SK-N-SH treated with all-trans-retinoic acid at 6 μM for 48 hours (cell line): ENCODE measurements at places on chromosomes 13 and 19.

GRCh38 chr13:65540175-65540574, 1690.0 kb downstream of the PCDH9 start:
- peak; percentile 75 for ATAC-seq

GRCh38 chr19:36093146-36093662, 17.7 kb upstream of the OVOL3 start:
- ATAC-seq, result no peak

DNA sequence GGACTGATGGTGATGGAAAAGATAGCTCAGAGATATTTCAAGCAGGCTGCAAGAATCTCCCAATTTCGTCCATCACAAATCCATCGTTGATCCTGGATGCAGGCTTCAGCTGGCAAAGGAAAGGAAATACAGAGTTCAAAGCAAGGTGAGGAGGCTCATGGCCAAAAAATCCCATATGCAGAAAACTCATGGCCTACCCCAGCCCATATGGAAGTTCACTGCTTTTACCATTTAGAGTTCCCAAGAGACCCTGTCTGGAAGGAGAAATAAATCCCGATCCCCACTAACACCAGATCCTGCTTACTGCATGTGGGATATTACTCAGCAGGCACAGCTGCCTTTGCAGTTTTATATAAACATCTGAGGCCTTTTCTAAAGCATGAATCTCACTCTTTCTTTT, 412.9 kb upstream of the SPRY2 start:
- ATAC-seq, result no peak

GRCh38 chr19:7215176-7215575, 79.0 kb downstream of the INSR start:
- ATAC-seq, result no peak

- no peak for ATAC-seq
These were observed 31.3 kb upstream of the STARD13 start for GRCh38 chr13:33316890-33317289.

DNA sequence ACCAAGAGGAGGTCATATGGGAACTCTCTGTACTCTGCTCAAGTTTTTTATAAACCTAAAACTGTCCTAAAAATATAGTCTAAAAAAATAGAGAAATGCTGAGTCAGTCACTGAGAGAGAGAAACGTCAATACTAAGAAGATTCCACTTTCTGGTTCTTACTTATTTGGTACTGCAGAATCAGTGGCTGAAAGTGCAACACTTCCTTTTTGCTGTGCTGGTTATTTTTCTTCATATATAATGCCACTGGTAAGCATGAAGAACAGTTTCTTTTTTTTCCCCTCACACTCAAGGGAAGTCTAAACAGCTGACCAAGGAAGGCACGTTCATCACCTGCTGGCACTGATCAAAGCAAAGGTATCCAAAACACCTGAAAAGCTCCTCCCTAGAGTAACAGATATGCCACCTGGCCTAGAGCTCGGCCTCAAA, 44.3 kb upstream of the N4BP2L1 start:
- no peak for ATAC-seq

DNA sequence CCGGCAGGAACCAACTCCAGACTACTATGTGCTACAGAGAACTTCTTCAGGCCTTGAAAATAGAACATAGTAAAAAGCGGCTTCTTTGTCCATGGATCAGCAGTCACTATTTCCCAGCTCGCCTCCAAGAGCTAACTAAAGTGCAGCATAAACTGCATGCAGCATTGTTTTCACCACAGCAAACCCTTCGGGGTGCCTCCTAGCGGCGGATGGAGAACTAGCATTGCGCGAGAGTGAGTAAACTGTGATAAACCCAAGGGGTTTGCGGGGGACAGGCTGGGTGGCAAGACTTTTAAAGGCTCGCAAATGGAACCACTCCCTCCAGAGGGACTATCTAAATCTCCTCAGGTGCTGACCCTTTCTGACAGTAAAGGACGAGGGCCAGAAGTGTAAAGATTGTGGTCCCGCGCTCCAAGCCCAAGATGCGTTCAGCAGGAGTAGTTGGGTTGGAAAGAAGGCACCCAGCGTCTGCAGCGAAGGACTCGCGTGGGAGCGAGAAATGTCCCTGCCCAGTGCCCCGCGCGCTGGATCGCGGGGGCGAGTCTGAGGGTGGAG, 21.5 kb upstream of the SGCG start:
- ATAC-seq, result peak; percentile 89

DNA sequence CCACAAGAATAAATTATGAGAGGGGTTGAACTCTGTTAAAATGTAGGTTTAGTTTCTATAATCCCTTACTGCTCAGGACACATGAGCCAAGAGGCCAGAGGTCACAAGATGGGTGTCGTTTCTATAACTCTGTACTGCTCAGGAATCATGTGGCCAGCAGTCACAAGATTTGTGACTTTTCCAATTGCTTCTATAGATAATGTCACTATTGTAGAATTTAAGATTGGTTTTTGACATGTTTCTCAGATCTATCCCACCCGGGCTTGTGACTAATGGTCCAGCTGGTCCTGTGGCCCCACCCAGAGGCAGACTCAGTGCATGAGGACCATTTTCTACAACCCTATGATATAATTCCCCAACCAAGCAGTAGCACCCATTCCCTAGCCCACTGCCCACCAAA, 662.0 kb upstream of the KLF12 start:
- no peak for ATAC-seq

GRCh38 chr13:79480954-79481684, at the start of gene NDFIP2:
Gene NDFIP2, plus strand, starts transcription at chr13:79481155. Its CDS starts 49 bp downstream, at chr13:79481204.
- peak; percentile 95 for ATAC-seq

- ATAC-seq, result no peak
These were observed 25.0 kb upstream of the TNFSF11 start for GRCh38 chr13:42548731-42549551.
